HuH-7 (cell line): ENCODE measurements at places on chromosomes 7 and 10.

DNA sequence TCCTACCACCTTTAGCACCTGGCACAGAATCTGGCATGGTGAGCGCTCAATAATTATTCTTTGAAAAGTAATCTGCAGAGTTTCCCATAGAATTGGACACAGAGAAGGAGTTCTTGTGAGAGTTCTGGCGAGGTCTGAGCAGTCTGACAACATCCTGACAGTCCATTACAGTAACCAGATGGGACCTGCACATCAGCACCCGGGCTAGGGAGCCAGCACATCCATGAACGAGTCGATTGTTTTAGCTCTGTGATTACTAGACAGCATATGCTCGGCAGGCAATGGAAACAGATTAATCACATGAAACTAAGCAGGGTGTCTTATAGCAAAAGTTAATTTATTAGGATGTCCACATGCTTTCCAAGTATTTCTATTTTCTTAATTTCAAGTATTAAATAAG lies 96.7 kb downstream of the SEMA3D start:
- DNase-seq, result no peak

DNA sequence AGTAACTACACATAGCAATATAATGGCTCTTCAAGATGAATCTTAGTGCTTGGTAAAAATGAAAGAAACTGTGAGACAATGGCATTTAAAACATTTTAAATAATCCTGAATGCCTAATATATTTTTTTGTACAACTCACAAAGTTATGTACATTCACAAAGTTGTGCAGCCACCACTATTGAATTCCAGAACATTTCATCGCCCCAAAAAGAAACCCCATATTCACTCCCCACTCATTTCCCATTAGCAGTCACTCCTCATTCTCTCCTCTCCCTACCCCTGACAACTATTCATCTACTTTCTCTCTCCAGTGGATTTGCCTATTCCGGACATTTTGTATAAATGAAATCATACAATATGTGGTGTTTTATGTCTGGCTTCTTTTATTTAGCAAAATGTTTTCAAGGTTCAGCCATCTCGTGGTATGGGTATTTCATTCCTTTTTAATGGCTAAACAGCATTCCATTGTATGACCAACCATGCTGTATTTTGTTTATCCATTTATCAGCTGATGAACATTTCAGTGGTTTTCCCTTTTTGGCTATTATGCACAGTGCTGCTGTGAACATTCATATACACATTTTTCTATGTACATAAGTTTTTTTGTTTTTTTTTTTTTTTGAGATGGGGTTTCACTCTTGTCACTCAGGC lies 34.7 kb downstream of the ENTPD7 start:
- DNase-seq, result no peak

GRCh38 chr7:80385508-80385907 lies 126.4 kb downstream of the GNAT3 start:
- DNase-seq, result no peak

GRCh38 chr7:69603351-69603750 lies 5.1 kb downstream of the AUTS2 start:
- DNase-seq, result no peak

- DNase-seq, result no peak
Measured at GRCh38 chr7:118452128-118452527, 227.6 kb downstream of the ANKRD7 start.

GRCh38 chr10:59016043-59016442 lies 160.4 kb upstream of the PHYHIPL start:
- DNase-seq, result no peak

DNA sequence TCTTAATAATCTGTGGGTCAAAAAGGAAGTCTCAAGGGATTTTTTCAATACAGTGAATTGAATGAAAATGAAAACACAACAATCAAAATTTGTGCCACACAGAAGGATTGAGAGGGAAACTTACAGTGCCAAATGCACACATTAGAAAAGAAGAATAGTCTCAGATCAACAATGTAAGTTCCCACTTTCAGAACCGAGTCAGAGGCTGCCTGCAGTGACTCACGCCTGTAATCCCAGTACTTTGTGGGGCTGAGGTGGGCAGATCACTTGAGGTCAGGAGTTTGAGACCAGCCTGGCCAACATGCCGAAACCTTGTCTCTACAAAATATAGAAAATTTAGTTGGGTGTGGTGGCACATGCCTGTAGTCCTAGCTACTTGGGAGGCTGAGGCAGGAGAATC lies 12.5 kb upstream of the KEL start:
- DNase-seq, result no peak

DNA sequence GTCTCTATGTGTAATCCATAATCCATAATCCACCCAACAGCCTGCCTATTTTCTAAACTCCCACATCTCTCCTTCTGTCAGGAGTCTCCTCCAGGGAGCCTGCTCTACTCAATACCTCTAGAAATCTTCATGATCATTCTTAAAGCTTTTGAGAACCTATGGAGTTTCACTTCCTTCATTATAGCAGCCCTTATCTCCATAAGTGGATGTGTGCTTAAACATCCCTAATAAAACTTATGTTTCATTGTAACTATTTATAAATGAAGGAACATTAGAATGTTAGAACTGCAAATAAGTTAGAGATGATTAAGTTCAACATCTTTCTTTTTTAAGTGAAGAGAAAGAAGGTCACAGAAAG lies 8.5 kb downstream of the CPED1 start:
- DNase-seq, result no peak

- no peak for DNase-seq
Measured at GRCh38 chr7:150728609-150729008, 8.6 kb upstream of the GIMAP5 start.
